ENCODE measurements at places on chromosomes 6 and 20. TPM values are rescaled to one million over a fixed set of nuclear protein-coding genes. Genes with fewer than 3 reads are reported as not detected.

LYRM4 gene
- total RNA-seq: 14.5 TPM

MAP7 gene
- total RNA-seq: 1.5 TPM

GRCh38 chr20:57040924-57041323, 225.5 kb downstream of the BMP7 start:
- H3K36me3 ChIP-seq: no peaks in the 10 kb centered on the region
- no peaks in the 10 kb centered on the region for H3K4me1 ChIP-seq
- DNase-seq: peak; percentile 28
- no peak overlapping the region for H3K4me3 ChIP-seq

GRCh38 chr6:129849456-129849855, 11.7 kb downstream of the TMEM244 start:
- no peaks in the 10 kb centered on the region for H3K36me3 ChIP-seq
- no peaks in the 10 kb centered on the region for H3K4me1 ChIP-seq
- H3K27ac ChIP-seq: no peak overlapping the region
- no peaks in the 10 kb centered on the region for H3K27me3 ChIP-seq
- DNase-seq: peak; percentile 92
- H3K4me3 ChIP-seq: no peak overlapping the region

- peak; percentile 66 for DNase-seq
- H3K27me3 ChIP-seq: no peaks in the 10 kb centered on the region
- peaks cover 2% of the 10 kb centered on the region for H3K4me1 ChIP-seq
- no peak overlapping the region for H3K27ac ChIP-seq
- peaks cover 2% of the 10 kb centered on the region for H3K36me3 ChIP-seq
Measured at GRCh38 chr6:129598244-129599187, 111.5 kb downstream of the ARHGAP18 start.

Measured in fibroblast of lung (primary cell).